ENCODE measurements at places on chromosomes 6 and 20.

DNA sequence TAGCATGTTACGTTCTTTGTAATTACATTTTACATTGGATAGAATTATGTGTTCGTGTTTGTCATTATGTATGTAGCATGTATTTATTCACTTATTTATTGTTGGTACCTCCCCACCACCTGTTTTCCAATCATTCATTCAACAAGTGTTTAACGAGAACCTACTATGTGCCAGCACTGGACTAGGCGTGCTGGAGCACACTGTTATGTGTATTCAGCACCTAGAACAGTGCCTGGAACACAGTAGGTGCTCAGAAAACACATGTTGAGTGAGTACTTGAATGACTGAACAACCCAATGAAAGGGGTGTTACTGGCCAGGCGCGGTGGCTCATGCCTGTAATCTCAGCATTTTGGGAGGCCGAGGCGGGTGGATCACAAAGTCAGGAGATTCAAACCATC is 11.3 kb downstream of the ETV7 start:
- DNase-seq, result no peak

GRCh38 chr6:163525926-163526325 is 111.4 kb downstream of the QKI start:
- no peak for DNase-seq

DNA sequence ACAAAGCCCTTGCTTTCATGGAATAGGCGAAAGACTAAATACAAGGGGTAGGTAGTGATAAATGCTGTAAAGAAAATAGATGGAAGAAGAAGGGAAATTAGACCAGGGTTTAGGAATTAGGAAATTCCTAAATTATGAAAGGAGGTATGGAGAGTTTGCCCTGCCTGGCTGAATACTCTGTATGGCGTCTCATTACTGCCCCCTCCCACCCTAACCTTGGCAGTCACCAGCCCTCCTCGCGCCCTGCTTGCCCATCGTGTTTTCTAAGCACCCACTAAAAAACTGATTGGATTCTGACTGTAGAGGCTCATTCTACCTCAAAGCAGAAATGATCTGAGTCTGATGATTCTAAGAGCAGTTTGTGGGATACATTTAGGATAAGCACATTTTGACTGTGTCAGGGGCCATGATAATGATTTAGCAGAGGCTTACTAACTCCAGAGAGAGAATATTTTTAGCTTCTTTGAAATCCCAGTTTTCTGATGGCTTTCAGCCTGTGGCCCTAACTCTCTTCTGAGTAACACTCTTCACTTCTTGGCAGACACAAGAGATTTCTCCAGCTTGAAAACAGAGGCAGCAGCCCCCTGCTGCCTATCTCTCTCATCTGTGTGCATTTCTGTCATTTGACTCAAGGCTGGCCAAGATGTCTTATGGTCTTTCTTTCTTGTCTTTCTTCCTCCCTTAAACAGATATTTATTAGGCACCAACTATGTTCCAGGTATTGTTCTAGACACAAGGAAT is 1.4 kb upstream of the CHD6 start:
- no peak for DNase-seq

- peak; percentile 64 for DNase-seq
These were observed 8.5 kb downstream of the TMEM242 start for GRCh38 chr6:157314705-157315321.

DNA sequence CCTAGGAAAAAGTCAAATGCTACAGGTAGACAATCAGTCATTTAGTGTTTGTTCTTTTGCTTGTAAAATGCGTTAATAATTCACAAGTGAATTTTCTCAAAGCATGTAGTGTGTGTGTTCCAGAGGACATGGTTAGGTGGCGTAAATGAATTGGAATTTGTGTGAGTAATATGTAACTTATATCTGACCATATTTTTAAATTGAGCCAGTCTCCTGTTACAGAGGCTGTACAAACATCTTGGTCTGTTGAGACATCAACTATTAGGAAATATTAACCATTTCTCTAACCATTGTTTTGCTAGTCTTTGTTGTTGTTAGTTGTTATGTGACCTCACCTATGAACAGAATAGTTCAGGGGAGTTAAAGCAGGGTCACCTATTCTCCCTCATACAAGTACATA is 22.7 kb downstream of the MCM8 start:
- peak; percentile 53 for DNase-seq

- DNase-seq, result no peak
These were observed 547.2 kb downstream of the CDH26 start for GRCh38 chr20:60505423-60505822.

DNA sequence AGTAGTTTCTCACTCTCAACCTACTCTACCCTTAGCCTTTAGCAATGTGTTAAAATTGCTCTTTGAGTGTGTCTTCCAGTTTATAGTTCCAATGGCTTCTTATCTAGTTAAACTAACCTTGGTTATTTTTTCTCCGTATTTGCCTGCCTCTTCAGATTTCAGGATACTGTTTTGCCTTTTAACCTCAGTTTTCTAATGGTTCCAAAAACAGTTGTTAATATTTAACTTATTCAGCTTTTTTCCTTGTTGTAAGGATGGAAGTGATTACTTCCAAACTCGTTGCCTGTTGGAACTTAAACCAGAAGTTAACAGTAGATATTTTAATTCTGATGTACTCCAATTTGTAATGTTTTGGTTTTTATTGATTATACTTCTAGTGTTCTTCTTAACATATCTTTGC is 1574.9 kb downstream of the HACE1 start:
- no peak for DNase-seq

GRCh38 chr6:10414756-10415616 is at the start of gene TFAP2A:
TSS of gene TFAP2A (minus strand) at chr6:10415074. CDS start at chr6:10414991, 83 bp downstream.
- DNase-seq, result peak; percentile 90

GRCh38 chr20:63819224-63819921 is 11.7 kb downstream of the ZBTB46 start:
- peak; percentile 71 for DNase-seq

GRCh38 chr6:156886409-156886808 is 109.2 kb downstream of the ARID1B start:
- DNase-seq, result no peak

All from foreskin fibroblast (primary cell).